ENCODE measurements at places on chromosomes 7 and 10.

GRCh38 chr10:116669832-116670644 lies 49.3 kb downstream of the PNLIPRP2 start:
- DNase-seq = no peak

GRCh38 chr7:70706204-70706603 lies 425.7 kb upstream of the GALNT17 start:
- DNase-seq = no peak

DNA sequence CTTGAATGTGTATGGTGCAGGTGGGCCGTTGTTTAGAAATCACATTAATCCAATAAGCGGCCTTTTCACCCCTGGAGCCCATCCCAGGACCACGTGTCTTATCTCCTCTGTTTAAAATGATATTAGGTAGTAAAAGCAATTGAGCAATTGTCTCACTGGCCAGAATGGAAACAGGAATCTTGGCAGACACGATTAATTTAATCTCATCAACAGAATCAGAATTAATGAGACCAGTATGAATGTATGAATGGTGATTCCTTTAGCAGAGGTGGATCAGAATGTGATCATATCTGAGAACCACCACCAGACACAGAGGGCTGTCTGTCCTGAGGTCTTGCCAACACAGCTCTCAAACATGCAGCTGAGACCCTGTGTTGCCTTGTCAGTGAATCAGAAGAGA lies 1591.4 kb downstream of the REEP3 start:
- no peak for DNase-seq

DNA sequence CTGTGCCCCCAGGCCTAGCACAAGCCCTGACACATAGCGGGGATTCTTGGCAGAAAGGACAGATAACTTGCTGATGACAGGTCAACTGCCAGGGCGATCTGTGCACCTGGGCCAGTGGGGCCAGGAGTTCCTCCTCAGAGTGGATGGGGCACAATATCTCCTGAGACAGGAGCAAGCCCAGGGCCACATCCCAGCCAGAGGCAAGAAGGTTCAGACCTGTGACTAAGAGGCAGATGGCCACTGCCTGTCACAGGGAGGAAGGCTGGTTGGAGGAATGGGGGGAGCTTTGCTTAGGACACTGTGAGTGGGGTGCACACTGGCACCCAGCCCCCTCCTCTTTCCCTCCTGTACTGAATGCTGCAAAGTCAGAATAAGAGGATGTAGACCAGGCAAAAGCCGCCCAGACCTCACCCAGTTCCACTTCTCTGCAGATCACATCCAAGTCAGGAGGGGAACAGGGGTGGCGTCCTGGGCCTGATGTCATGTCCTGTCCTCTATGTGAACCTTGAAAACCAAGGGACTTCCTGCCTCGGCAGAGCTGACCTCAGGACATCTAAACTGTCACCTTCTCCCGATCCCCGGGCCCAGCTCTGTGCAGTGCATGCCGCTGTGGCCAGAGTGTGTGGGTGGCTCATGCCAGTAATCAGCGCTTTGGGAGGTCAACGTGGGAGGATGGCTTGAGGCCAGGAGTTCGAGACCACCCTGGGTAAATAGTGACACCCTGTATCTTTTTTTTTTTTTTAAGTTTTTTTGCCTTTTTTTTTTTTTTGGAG lies 1.3 kb downstream of the GUSB start:
- DNase-seq = peak; percentile 63

GRCh38 chr7:104921596-104921995 lies 92.4 kb upstream of the KMT2E start:
- DNase-seq = no peak

GRCh38 chr10:23331567-23332301 lies 12.9 kb downstream of the C10orf67 start:
- DNase-seq = no peak

DNA sequence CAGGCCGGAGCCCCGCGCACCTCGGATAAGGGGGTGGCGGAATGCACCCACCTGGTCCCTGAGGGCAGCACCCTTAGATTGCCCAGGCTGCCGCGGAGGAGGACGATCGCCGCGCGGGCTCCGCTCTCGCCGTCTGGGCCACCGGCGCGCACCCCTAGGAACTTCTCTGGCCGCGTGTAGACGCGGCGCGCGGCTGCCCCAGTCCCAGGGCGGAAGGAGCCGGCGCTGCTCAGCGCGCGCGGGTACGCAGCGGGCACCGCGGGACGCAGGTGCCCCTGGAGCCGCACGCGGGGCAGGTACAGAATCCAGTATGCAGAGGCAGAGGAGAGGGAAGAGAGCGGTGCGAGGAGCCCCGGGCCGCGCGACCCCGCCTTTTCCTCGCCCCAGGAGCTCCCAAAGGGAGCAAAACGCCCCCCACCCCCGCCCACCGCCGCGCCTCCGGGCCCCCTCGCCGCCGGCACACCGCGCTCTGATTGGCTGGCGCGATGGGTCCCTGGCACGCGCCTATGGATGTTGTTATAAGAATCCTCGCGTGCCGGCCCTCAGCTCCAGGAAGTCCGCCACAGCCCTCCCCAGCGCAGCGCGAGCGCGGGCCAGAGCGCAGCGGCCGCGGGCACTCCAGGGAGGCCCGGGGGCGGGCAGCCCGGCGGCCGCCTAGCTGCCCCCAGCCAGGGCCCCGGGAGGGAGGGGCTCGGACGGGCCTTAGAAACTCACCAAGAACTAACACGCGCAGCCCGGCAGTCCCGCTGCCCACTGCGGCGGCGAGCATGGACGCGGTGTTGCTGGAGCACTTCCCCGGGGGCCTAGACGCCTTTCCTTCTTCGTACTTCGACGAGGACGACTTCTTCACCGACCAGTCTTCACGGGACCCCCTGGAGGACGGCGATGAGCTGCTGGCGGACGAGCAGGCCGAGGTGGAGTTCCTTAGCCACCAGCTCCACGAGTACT lies at the start of gene PTF1A:
Gene PTF1A, plus strand, starts transcription at position 549 of the 948 bp plus-strand sequence. Its CDS starts 219 bp downstream, at position 768.
- no peak for DNase-seq

- DNase-seq = no peak
Measured at GRCh38 chr7:41627645-41628298, 75.1 kb downstream of the INHBA start.

- DNase-seq = no peak
Measured at GRCh38 chr10:95694665-95695064, 938 bp upstream of the TCTN3 start.

DNA sequence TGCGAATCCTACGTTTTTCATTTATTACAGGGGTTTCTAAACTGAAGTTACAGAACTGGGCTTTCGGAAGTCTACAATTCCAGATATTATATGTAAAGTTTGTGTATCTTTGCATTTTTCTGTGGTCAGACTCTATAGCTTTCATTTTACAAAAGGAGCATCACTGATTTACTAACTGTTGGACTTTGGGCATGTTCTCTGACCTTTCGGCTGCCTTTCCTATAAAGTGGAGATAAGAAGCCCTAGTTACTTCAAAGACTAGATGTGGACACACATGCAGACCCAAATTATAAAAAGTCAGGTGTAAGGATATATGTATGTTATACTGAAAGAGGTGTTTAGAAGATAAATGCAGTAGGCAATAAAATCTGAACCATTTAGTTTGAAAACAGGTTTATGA lies 126.6 kb upstream of the PRKCQ start:
- no peak for DNase-seq

DNA sequence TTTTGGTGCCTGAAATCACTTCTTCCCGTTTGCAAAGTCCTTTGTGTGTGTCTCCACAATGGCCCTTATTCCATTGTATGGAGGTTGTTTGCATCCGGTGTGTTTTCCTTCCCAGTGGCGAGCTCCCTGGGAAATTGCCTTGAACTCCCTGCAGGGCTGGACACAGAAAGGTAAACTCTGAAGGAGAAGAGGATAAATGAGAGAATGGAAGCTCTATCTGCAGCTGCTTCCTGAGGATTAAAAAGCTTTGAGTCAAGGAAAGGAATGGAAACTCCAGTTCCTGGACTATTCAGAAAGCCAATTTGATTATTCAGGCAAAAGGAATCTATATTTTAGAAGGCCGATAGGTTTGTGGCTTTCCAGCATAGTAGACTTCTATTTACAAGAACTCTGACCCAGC lies 4.4 kb upstream of the GRK5 start:
- DNase-seq = no peak

DNA sequence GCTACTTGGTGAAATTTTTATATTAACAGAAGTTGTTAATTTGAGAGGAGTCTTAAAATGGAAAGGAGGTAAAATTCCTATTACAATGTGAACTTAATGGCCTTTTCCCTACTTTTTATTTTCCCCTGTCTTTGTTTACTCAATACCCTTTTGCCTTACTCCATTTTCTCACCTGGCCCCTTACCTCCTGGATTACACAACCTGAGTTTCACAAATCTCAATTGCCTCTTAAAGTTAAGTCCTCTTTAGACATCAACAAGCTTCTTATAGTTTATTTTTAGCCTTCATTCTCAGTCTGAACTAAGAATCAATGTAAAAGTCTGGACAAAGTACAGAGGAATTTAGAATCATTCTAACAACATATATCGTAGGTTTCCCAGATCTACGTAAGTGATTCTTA lies 247.0 kb downstream of the PCDH15 start:
- DNase-seq = no peak

- DNase-seq = peak; percentile 7
Measured at GRCh38 chr10:34941471-34942357, 126.6 kb upstream of the PARD3 start.

- no peak for DNase-seq
Measured at GRCh38 chr7:80528689-80529088, 16.8 kb upstream of the GNAT3 start.

DNA sequence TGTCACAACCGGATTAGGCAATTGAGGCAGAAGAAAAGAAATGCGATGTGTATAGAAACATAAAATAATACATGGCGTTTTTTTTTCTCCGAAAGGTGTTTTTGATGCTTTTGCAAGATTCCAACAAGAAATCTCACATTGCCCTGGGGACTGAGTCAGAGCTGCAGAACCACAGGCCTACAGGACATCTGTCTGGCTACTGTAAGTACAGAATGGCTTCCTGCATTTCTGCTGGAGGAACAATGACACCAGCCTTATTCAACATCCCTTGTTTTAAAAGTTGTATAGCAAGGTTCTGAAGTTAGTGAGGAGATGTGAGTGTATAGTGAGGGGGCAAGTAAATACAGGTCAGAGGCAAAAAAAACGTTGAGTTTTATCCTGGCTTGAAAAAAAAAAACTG lies 256.4 kb downstream of the ABCA13 start:
- no peak for DNase-seq

- no peak for DNase-seq
Measured at GRCh38 chr10:101363850-101364400, 10.0 kb downstream of the BTRC start.

GRCh38 chr7:41731493-41732435 lies 28.9 kb upstream of the INHBA start:
- no peak for DNase-seq

DNA sequence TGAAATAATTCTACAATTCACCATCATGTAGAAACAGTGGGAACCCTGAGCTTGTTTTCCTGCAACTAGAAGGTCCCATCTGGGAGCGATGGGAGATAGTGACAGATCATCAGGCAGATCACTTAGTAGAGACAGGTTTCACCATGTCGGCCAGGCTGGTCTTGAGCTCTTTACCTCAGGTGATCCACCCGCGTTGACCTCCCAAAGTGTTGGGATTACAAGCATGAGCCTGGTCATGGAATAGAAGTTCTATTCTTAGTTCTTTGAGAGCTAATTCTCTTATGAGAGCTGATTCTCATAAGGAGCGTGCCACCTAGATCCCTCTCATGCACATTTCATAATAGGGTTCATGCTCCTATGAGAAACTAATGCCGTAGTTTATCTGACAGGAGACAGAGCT lies 778.0 kb upstream of the AUTS2 start:
- no peak for DNase-seq

DNA sequence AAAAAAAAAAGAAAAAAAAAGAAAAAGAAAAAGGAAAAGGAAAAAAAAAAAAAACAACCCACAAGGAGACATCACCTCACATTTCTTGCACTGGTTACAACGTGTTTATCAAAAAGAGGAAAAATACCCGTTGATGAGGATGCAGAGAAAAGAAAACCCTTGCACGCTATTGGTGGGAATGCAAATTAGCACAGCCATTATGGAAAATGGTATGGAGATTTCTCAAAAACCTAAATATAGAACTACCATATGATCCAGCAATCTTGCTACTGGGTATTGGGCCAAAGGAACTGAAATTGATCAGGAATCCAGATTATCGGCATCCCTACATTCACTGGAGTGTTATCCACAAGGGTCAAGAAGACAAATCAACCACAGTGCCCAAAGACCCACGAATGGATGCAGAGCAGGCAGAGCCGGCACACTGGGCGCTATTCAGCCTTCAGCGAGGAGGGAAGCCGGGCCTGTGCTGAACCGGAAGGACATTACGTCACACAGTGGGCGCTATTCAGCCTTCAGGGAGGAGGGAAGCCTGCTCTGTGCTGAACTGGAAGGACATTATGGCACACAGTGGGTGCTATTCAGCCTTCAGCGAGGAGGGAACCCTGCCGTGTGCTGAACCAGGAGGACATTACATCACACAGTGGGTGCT lies 258.7 kb downstream of the ZMYND11 start:
- DNase-seq = no peak

- no peak for DNase-seq
Measured at GRCh38 chr10:114408968-114409444, 4.7 kb upstream of the AFAP1L2 start.

DNA sequence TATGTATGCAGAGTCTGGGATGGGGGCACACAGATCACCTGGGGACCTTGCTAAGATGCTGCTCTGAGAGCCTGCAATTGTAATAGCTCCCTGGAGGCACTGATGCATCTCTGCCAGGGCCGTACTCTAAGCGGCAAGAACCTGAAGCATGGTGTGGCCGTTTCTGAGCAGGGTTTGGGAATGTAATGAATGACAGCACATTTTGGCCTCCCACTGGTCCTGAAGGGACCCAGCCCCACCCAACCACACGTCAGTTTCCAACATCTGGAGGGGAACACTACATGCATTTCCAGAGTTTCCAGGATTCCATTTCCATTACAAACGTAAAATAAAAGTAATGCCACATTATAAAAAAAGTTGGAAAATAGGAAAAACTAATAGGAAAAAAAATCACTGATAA lies 14.0 kb downstream of the ZCCHC24 start:
- DNase-seq = no peak

DNA sequence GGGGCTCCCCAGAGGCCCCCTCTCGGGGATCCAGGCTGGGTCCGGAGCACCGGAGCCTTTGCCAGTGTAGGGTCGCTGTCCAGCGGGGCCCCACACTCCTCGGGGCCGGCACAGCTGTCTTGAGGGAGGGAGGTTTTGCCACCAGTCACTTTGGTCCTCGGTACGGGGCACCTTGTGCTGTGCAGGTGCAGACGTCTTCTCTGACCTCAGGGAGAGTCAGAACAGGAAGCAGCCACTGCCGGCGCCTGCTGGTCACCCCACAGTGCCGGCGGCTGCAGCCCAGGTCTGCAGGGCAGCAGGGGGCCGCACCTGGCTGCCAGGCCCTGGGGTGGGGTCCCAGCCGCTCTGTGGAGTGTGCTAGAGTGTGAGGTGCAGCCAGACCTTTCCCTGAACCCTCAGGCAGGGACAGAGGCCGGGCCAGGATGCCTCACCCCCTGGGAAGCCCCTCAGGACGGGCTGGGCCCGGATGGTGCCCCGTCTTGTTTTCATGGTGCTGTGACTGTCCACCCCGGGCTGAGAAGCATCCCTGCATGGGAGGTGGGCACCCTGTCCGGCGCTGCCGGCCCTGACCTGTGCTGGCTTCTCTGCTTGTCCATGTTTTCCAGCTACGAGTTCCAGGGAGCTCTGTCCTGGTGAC lies 8.2 kb downstream of the MAFK start:
- DNase-seq = no peak

GRCh38 chr7:140888087-140888486 lies 36.6 kb downstream of the BRAF start:
- no peak for DNase-seq
